ENCODE measurements at places on chromosomes 1 and 21.

- no peak for DNase-seq
Measured at GRCh38 chr1:227429447-227430359, 111.4 kb upstream of the CDC42BPA start.

- no peak for DNase-seq
Measured at GRCh38 chr21:24941316-24942185, 665.7 kb downstream of the MRPL39 start.

GRCh38 chr1:75100481-75101092, 33.6 kb upstream of the LHX8 start:
- no peak for DNase-seq

- no peak for DNase-seq
Measured at GRCh38 chr1:212288615-212289014, 3.4 kb downstream of the PPP2R5A start.

DNA sequence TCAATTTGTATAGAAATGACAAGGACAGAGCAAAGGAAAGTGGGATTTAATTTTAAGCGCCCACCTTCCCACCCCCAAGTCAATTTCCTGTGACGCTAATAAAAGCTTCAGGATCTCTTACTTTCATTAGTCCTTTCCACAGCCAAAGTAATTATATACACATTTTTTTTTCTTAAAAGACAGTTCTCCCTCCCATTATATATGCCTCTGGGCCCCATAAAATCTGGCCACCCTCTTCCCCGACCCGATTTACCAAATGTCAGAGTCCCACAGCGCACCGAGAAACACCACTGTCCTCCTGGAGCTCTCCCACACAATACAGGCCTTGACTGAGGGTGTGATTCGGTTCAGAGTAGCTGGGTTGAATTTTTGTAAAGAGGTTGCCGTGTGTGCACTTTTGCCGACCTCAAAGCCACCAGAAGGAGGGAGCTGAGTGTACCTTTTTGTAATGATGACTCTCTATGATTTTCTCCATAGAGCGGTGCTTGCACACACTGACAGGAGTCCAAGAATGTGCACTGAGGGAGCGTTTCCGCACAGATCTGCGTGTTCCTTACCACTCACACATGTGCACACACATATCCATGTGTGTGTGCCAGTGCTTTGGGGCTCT, 26.2 kb upstream of the IL10 start:
- DNase-seq: peak; percentile 72

DNA sequence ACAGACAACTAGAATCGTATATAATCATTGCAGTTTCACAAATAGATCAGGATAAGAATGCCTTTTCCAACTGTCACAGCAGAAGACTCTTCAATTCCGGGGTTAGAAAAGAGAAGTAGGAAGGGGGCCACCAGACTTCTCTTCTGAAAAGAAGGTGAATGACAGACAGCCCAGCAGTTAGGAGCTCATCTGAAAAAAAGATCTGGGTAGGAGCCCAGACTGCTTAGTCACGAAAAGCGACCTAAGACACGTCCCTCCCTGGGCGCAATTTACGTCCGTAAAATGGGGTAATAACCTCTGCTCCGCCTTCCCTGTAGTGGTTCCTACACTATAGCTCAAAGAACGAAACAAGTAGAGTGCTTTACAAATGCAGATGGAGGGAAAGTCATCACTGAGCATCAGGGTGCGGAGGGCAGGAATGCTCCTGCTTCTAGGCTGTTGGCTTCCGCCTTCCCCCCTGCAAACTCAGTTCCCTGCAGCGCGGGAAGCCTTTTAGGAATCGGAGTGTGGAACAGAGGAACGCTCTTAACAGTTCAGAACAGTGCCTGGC, 582 bp downstream of the ORC1 start:
- DNase-seq: peak; percentile 76

DNA sequence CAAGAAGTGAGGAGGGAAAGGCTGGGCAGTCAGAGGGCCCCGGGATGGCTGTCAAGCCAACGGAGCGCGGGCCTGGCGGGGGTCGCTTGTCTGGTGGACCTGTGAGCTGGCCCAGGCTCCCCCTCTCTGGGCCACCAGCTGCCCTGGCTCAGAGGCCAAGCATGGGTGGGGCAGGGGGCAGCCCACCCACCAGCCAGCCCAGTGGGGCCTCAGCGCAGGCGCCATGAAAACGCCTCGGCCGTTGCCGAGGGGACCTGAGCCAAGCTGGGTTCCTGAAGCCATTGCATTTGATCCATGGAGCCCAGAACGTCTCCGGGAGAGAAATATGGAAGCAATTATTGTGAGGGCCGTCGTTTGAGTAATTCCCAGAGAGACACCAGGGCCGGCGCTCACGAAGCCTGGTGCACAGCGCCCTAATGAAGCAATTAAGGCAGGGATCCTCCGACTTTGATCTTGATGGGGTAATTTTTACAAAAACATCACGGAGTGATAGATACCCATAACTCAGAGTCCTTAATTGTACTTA, 90.5 kb upstream of the TTC34 start:
- DNase-seq: no peak

DNA sequence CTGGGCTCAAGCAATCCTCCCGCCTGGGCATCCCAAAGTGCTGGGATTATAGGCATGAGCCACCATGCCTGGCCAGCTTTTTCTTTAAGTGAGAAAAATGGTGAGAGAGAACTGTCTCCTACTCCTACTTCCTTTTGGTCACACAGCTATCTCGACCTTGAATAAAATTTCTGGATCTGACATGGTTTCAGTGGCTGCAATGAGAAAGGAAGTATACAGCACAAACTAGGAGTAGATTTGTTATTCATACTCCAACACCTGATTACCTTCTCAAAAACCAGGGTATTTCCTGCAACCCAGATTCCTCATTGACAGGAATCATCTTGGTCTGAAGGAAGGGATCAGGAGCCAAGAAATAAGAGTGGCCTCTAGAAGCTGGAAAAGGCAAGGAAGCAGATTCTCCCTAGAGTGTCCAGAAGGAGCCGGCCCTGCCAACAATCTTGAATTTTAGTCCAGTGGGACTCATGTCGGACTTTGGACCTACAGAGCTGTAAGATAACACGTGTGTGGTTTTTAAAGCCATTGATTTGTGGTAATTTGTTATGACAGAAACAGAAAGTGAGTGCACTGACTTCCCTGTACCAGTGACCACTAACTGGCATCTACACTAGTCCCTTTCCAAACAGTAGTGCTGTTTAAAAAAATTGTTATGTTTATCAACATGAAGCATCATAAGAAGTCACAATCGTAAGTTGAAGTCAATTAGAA, 516.6 kb downstream of the SMYD3 start:
- no peak for DNase-seq

DNA sequence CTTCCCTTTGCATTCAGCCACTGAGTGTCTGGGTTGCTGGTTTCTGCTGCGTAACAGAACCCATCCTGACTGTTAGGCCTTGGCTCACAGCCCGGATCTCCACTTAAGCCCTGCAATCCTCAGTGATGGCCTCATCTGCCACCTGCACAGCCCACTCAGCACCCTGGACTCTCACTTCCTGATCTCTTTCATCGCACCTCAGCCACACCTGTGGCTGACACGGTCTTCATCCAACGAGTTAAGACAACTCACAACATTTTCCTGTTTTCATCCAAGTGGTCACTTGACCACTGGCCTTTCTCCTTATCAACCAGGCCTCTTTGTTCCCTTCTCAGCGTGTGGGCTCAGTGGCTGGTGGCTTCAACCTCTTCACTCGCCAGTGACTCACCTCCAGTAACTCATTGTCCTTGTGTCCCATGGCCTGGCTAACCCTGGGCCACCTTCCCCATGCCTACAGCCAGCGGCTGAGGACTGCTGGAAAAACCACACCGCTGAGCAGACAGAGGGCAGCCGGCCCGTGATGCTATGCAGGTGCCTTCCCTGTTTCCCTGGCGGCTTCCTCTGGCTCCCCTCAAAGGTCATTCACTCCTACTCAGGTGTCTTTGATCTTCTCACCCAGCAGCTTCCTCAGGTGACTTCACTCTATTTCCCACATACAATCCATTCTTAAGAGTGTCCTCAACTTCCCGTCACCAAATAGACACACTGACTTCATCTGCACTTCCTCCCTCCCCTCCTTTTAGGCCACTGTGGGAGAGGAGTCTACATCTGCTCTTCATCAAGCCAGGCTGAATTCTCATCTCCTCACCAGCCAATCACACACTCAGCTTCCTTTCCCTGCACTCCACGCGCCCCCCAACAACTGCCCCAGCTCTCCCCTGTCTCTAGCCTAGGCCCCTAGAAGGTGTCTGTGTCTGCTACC, 19.9 kb upstream of the EDN2 start:
- no peak for DNase-seq

DNA sequence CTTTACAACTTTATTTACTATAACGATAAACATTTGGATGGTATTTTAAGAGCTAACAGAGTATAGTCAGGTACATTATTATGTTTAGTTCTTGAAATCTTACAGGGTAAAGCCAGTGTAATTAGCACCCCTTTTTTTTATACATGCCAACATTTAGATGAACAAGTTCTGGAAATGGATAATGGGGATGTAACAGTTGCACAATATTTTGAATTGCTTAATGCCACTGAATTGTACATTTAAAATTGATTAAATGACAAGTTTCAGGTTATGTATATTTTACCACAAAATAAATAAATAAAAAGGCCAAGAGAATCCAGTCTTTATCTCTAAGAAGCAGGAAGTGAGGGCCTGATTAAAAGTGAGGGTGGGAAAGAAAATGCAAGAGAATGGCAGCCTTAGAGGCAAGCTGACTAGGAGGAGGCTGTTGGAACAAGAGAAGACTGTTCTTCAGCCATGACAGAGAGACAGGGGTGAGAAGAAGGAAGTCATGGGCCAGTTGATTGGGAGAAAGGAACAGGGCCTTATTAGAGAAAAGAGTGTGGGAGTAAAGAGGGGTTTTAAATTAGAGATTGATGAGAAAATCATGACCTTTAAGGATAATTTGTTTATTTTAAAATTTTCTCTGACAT, 49.9 kb upstream of the TNFSF18 start:
- no peak for DNase-seq

- DNase-seq: no peak
Measured at GRCh38 chr1:246836209-246836966, 95.4 kb downstream of the AHCTF1 start.

- DNase-seq: no peak
Measured at GRCh38 chr1:112296908-112297307, 99.1 kb upstream of the CTTNBP2NL start.
